ENCODE measurements at places on chromosomes 5 and 9.

- no peak for DNase-seq
Observed at GRCh38 chr5:17766031-17766430, 131.8 kb downstream of the TAF11L14 start.

DNA sequence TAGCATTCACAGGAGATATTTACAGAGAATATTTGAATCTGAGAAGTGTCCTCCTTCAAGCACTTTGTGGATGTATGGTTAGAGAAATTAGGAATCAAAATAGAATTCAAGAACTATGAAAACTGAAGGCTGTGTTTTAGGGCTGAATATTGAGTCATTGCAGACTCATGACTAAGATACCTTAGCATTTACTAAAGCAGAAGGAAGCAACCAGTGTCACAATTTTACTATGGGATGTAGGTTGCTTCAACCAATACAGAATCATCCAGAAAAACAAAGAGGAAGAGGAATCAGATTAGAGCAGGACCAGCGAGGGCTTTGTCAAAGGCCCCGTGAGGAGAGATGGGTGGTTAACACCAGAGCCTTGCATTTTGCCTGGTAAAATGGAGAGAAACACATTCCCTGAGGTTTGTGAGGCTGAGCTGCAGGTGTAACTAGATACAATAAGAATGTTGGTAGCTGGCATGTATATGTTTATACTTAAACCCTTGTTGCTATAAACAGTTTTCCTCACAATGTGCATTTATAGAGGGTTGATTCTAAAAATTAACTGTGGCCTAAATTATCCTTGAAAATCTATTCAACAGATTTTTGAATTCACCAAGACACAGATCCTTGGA lies 518.1 kb downstream of the AGTPBP1 start:
- no peak for DNase-seq

DNA sequence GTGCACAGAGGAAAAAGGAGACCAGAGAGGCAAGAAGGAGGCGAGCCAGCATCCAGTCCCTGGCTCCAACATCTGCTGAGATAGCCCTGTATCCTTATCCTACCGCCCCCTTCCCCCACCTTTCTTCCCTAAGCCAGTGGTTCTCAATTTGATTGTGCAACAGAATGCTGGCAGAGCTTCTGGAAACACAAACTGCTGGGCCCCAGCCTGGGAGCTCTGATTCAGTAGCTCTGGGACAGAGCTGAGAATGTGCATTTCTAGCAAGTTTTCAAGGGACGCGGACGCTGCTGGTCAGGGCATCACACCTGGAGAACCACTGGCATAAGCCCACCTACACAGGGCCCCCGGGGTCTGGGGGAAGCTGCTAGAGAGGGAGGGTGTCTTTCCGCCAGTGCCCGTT lies 21.1 kb downstream of the AK8 start:
- no peak for DNase-seq

DNA sequence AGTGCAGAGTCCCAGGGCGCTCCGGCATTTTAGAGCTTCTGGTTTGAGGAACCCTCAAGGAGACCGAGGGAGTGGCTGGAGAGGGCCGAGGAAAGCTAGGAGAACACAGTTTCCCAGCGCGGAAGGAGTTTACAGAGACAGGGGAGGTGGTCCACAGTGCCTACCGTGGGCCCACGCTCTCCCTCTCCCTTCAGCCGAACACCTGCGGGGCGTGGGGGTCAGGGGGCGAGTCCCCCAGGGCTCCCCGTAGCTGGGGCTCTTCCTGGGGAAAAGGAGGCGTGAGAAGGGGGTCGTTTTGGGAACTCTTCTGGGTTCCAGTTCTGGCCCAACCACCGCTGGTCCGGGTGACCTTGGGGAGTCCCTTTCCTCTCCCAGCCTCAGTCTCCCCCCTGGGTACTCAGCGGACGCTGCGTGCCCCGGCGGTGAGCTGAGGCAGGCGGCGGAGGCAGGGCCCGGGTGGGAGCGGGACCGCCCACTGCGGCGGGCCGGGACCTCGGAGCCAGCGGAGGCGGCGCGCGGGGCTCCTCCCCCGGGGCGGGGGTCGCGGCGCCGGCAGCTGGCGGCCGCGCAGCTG lies 368 bp upstream of the FRMPD1 start:
- DNase-seq, result no peak

All from stimulated activated naive B cell treated with anti-CD40 and anti-IgM and Interleukin-4, amounts not matched to agents 10 μg/mL and 1 μg/mL and 100 μg/mL, for 72 hours (primary cell).